Mesothelial cell of epicardium (in vitro differentiated cells): ENCODE measurements at places on chromosomes 1 and 21. TPM values are rescaled to one million over a fixed set of nuclear protein-coding genes. Genes with fewer than 3 reads are reported as not detected.

DNA sequence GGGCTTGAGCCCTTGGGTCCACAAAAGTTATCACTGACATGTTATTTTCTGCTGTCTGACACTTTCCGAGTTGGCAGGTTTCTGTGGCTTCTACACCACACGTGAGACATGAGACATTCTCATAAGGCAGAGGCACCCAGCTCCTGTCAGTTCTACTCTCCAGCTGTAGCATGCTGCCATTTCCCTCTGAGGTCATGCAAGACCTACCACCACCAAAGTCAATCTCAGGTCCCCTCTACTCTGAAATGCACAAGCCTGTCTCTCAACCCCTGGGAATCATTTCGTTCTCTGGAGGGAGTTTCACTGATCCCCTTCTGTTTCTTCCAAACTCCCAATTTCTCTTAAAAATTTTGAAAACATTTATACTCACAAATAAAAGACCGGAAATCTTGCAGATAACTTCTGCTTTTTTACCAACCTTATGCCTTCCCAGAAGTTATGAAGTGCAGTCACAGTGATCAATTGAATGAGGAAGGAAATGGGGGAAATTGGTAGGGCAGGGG lies 39.5 kb upstream of the CR2 start:
- no peak overlapping the region for H3K27ac ChIP-seq
- no peaks in the 10 kb centered on the region for H3K36me3 ChIP-seq
- H3K4me1 ChIP-seq = no peaks in the 10 kb centered on the region
- H3K27me3 ChIP-seq = peaks cover 30% of the 10 kb centered on the region
- H3K4me3 ChIP-seq = no peak overlapping the region

GRCh38 chr1:178134061-178134460 lies 40.2 kb downstream of the RASAL2 start:
- H3K27me3 ChIP-seq = no peaks in the 10 kb centered on the region
- no peak for DNase-seq
- H3K27ac ChIP-seq = no peak overlapping the region
- H3K4me1 ChIP-seq = peaks cover 17% of the 10 kb centered on the region
- no peak overlapping the region for H3K4me3 ChIP-seq

- H3K27ac ChIP-seq = no peak overlapping the region
- H3K4me1 ChIP-seq = peaks cover 19% of the 10 kb centered on the region
- peaks cover 8% of the 10 kb centered on the region for H3K27me3 ChIP-seq
- DNase-seq = no peak
- no peaks in the 10 kb centered on the region for H3K36me3 ChIP-seq
These were observed 256.4 kb downstream of the KCNJ6 start for GRCh38 chr21:37659874-37660273.

GRCh38 chr21:42555756-42556438 lies 42.2 kb downstream of the SLC37A1 start:
- H3K4me1 ChIP-seq = peaks cover 2% of the 10 kb centered on the region
- no peak for DNase-seq
- no peak overlapping the region for H3K27ac ChIP-seq

MPL gene
- total RNA-seq = 0.50 to 0.53 TPM in 2 of 3 replicates, not detected in the other

GRCh38 chr1:233355841-233356704 lies 28.5 kb downstream of the MAP3K21 start:
- peaks cover 11% of the 10 kb centered on the region for H3K36me3 ChIP-seq
- H3K4me3 ChIP-seq = no peak overlapping the region
- DNase-seq = no peak
- peaks cover 9% of the 10 kb centered on the region for H3K4me1 ChIP-seq
- H3K27ac ChIP-seq = no peak overlapping the region

- no peak overlapping the region for H3K27ac ChIP-seq
- H3K4me1 ChIP-seq = no peaks in the 10 kb centered on the region
- no peak overlapping the region for H3K4me3 ChIP-seq
These were observed 2.7 kb downstream of the SERPINC1 start for GRCh38 chr1:173914366-173914871.

TSTD1 gene
- total RNA-seq = 53.2 to 60.3 TPM (median 53.7 TPM) in 3 replicates

- peaks cover 21% of the 10 kb centered on the region for H3K27me3 ChIP-seq
- no peak overlapping the region for H3K4me3 ChIP-seq
- H3K27ac ChIP-seq = no peak overlapping the region
These were observed 27.9 kb upstream of the SLC6A9 start for GRCh38 chr1:44059212-44059611.

KLF17 gene
- total RNA-seq = not detected in 3 replicates
